ENCODE measurements at places on chromosomes 5 and 9. TPM values are rescaled to one million over a fixed set of nuclear protein-coding genes. Genes with fewer than 3 reads are reported as not detected.

Gene QRFP
- total RNA-seq: not detected

Gene CAVIN4
- 0.32 TPM for total RNA-seq

Gene DAP
- total RNA-seq: 57.4 TPM

Gene ARHGEF37
- 2.4 TPM for total RNA-seq

Gene KIF24
- total RNA-seq: 3.5 TPM

Gene CCDC180
- 0.58 TPM for total RNA-seq

Gene PCDHA12
- 3.0 TPM for total RNA-seq

Gene SPINK4
- total RNA-seq: not detected

Gene SLC4A9
- total RNA-seq: 0.02 TPM

Gene LCP2
- not detected for total RNA-seq

Gene FOXD4L3
- total RNA-seq: 0.14 TPM

Gene PTCD2
- 10.8 TPM for total RNA-seq

Gene MED7
- total RNA-seq: 14.8 TPM

Gene WNK2
- total RNA-seq: 6.0 TPM

Gene FKBP15
- total RNA-seq: 16.8 TPM

All from A549 treated with AZD2906 at 1 μM for 4 hours (cell line).